Fibroblast of villous mesenchyme (primary cell): ENCODE measurements at places on chromosomes 3 and 15.
A peak's percentile ranks its signal among the peaks of the same experiment; 100 is the strongest.

- no peak for DNase-seq
These were observed 48.9 kb downstream of the CACNA2D2 start for GRCh38 chr3:50454481-50455070.

GRCh38 chr15:50685976-50686468 lies 575 bp downstream of the TRPM7 start:
- DNase-seq: peak; percentile 56

DNA sequence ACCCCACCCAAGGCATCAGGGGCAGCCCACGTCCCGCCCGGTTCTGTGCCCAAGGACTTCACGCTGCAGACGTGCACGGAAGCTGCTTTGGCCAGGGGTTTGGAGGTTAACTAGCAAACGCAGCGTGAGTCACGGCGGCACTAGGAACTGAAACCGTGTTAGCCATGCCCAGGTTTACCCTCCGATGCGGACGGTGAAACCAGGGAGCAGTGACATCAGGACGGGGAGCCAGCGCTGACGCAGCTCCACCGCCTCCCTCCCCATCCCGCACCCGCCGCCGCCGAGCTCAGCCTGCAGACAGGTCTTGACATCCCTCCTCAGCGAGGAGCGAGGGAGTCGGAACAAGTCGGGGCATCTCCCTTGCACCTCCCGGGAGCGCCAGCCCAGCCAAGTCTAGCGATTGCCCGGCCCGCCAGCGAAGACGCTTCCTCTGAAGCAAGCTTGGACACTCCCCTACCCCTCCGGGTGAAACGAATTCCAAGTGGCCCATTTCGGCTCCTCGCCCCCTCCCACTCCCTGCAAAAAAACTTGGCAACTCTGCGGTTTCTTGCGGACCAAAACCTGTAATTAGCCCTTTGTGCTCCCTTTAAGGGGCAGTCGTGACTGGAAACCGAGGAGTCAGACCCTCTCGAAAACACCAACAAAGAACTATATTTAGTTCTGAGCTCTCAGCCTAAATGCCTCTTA lies 1.4 kb upstream of the RAP2B start:
- peak; percentile 90 for DNase-seq

- no peak for DNase-seq
These were observed 515.6 kb upstream of the NR2F2 start for GRCh38 chr15:95814908-95815307.

DNA sequence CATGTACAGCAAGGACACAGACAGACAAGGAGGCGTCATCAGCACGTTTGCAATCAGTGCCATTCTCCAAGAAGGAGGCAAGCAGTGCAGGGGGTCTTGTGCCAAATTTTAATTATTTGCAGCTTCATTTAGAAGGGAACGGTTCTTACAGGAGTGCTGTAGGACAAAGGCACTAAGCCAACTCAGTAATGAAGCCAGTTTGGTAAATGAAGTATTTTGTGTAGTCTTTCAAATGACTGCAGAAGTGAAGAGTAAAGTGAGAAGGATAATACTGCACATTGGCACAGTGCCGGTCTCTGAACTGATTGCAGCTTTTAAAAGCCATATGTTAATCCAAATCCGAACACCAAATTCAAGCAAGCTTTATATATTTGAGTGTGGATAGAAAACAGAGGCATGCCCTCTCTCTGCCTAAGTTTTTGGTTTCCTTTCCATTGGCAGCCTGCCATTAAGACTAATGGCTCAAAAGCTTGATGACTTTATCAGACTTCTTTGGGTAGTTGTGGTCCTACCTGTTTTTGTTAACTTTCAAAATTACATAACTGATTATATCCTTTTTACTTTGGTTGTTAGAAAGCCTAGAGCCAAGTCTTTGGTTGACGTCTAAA lies 101.3 kb downstream of the SENP2 start:
- DNase-seq: peak; percentile 40

- DNase-seq: no peak
These were observed 1.4 kb upstream of the BHLHE40 start for GRCh38 chr3:4977853-4978203.

- peak; percentile 78 for DNase-seq
These were observed 31.7 kb downstream of the EDC3 start for GRCh38 chr15:74664028-74664616.

DNA sequence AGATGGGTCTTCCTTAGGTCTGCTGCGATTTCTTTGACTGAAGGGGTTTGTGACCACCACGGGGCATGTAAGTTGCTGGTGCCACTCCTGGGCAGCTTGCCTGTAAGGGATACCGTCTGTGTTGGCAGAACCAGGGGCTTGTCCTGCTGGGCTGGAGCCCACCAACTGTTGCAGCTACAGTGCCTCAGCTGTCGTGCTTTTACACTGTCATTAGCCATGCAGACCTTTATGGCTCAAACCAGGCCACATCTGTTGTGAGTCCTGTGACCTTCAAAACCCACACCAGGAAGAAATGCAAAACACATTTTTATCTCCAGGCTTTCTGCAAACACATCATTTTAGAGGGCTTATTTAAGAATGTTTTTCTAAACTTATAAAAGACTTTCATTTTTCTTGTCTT lies 168.7 kb downstream of the PTPRG start:
- DNase-seq: peak; percentile 42

DNA sequence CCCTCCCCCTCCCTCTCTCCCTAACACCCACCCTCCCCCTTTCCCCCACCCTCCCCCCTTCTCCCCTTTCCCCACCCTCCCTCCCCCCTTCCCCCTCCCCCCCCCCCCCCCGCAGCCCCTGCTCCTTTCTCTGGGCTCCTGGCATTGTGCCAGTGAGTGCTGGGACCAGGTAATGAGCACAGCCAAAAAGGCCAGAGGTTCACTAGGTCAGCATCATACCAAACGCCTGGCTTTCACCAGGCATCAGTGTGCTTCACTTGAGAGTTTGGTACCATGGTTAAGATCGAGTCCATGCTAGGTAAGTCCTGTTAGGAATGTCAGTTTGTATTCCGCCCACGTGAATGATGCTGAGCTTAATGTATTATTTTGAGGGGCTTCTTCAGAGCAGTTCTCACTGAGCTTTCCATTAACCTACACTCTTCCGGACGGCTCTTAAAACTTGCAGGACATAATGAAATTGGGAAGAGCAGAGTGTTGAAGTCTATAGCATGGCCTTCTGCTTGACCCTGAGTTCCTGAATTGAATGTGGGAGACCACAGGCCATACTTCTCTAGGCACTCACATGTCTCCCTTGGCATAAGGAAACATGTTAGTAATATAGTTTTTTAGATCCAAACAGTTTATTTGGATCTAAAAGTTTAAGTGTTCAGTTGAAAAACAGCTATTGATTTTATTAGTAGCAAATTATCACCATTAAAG lies 45.6 kb downstream of the SENP2 start:
- no peak for DNase-seq

DNA sequence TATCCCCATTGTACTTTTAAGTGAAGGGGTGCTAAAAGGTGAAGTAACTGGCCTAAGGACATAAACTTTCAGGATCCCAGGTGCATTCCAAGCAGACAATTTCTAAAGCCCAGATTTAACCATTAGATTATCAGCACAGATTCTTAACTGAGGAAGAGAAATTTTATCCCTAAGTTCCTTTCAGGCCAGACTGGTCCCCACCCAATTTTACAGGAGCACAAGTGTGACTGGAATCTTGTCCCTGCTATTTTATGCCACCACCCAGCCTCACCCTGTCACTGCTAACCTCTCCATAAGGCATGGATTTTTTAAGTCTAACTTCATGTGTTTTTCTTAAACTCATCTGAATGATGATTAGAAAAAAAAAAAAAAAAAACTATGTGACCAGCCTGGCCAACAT lies 37.1 kb upstream of the ATP1B3 start:
- no peak for DNase-seq

- no peak for DNase-seq
These were observed 28.1 kb downstream of the CCNL1 start for GRCh38 chr3:157131861-157132260.

DNA sequence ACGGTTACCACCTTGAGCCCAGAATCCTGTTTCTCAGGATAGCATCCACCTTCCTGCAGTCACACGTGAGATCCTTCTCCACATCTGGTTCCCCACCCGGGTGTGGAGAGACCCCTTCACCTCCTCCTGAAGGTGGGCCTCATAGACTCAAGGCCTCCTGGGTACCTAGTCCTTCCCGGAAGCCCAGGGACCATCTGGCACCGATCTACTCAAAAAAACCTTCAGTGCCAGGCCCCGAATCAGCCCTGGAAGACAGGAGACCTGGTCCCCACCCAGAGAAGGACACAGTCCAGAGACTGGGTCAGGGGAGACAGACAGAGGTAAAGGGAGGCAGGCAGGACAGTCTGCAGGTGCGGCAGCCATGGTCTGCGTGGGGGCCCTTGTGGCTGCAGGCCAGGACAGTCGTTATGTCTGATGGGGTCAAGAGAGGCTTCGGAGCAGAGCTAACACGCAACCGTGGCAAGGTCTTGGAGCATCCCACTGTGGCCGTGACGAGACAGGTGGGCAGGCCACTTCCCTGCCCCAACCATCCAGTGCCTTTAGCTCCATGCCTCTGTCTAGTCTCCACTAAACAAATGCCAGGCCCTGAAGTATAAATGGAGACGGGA lies 112.2 kb upstream of the ABHD17C start:
- DNase-seq: no peak

GRCh38 chr3:64150623-64151207 lies 74.6 kb downstream of the PRICKLE2 start:
- DNase-seq: peak; percentile 99

- no peak for DNase-seq
These were observed 111.8 kb upstream of the ADAMTS9 start for GRCh38 chr3:64799606-64800005.

GRCh38 chr3:46947981-46948791 lies 28.4 kb downstream of the CCDC12 start:
- DNase-seq: peak; percentile 98

- no peak for DNase-seq
These were observed 5.1 kb upstream of the SPINT1 start for GRCh38 chr15:40838756-40839155.

DNA sequence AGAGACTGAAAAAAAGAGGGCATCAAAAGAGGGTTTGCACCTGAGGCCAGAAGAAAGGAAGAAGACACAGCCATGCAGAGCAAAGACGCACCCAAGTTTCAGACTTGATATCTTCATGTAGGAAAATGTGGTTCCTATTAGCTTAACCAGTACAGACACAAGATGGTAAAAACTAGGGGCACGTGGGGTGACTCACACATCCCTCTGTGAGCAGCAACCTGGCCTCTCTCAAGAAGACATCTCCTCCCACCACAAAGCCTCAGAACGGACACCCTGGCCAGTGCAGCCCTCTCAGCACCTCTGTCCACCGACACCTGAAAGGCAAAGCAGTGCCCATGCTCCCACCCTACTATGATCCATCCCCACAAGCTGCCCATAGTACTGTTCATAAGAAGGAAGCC lies 33.3 kb downstream of the GLB1 start:
- DNase-seq: peak; percentile 80

- no peak for DNase-seq
These were observed 19.3 kb downstream of the MUC13 start for GRCh38 chr3:124915254-124915653.

DNA sequence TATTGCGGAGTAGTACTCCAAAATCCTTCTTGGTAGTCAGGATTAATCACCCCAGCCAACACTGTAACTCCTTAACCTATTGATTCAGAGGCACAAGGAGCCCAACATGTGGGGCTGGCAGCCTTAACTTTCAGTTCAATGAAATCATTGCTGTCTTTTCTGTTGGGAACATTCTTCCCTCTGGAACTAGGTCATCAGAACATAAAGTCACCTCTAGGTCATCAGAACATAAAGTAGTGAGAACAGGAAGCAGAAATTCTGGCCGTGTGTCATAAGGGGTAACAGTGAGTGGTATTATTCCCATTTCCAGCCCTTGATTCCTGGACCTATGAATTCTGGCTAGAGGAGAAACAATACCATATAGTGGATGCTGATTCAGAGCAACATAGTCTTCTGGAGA lies 71.5 kb upstream of the TNIK start:
- DNase-seq: no peak

GRCh38 chr15:29083858-29084257 lies 185.8 kb downstream of the NSMCE3 start:
- DNase-seq: no peak

- DNase-seq: no peak
These were observed 537.3 kb upstream of the NR2F2 start for GRCh38 chr15:95793231-95793630.

GRCh38 chr3:195805181-195805580 lies 6.5 kb downstream of the MUC4 start:
- no peak for DNase-seq

DNA sequence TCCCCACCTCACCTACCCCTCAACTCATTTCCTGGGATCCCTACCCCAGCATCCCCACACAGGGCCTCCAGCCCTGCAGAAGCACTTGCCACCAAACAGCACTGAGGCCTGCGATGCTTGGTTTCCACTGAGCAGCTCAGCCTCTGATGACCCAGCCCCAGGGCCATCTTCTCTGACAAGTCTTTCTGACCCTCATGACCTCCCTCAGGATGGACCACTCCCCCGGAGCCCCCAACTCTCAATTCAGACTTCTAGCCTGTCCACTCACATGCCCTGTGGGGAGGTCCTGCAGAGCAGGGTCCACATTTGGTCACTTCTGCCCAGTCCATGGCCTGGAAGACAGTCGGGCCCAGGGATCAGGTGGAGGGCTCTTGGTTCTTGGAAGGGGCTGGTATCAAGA lies 63.4 kb upstream of the SPATA12 start:
- DNase-seq: no peak

- no peak for DNase-seq
These were observed 17.5 kb upstream of the EIF2B5 start for GRCh38 chr3:184117636-184118035.

- no peak for DNase-seq
These were observed 843.4 kb downstream of the EPHA3 start for GRCh38 chr3:89950772-89951171.

DNA sequence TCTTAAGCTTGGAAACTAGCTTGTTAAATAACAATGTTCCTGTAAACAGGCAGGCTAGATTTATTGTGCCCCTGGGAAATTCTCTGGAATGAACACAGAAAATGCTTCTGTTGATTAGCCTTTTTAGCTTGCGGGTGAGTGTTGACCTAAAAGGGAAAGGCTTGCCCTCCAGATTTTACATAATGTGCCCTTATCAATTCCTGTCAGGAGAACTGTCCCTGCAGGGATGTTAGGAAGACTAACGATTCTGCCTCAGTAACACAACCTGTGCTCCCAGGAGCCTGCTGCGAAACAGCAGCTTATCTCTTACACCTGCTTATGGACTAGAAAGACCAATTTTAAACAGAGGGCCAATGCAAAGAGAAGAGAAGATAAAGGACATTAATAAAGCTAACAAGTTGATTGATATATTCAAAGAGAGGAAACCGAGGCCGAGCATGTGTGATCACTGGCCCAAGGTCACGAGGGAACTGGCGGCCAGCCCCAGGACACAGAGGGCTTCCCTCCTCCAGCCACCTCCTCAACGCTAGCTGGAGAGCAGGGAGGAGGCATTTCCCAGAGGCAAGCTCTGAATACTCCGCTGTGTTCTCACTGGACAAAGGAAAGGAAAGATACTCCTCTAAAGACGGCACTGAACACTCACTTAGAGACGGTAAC lies 48.4 kb upstream of the TJP1 start:
- DNase-seq: peak; percentile 80
